ENCODE measurements at places on chromosomes 1 and 21.

DNA sequence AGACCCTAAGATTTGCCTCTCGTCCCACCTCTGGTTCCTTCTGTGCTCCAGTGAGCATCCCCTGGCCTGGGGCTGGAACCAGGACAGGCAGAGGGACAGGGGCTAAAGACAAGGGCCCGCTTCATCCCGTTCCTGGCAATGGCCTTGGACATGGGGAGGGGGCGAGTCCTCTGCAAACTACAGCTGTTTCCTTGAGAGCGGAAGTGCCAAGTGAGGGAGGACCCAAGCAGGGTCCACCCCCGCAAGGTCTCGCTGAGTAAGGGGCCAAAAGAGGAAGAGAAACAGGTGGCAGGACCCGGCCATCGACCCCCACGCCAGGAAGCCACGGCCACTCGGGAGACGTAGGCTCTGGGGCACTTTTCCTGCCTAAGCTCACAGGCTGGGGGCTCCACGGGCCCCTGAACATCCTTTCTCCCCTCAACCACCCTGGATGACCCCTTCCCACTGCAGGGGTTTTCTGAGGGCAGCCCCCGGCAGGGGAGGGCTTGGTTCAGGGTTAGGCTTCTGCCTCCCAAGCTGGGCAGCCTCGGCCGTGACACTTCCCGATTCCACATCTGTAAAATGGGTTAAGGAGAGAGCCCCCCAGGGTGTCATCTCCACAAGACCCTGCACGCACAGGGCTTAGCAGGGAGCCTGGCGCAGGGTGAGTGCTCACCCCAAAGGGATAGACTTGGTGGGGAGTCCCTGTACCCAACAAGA, 17.9 kb upstream of the PLEKHG5 start:
- DNase-seq, result no peak

GRCh38 chr1:184597650-184598357, 156.9 kb downstream of the EDEM3 start:
- DNase-seq, result no peak

DNA sequence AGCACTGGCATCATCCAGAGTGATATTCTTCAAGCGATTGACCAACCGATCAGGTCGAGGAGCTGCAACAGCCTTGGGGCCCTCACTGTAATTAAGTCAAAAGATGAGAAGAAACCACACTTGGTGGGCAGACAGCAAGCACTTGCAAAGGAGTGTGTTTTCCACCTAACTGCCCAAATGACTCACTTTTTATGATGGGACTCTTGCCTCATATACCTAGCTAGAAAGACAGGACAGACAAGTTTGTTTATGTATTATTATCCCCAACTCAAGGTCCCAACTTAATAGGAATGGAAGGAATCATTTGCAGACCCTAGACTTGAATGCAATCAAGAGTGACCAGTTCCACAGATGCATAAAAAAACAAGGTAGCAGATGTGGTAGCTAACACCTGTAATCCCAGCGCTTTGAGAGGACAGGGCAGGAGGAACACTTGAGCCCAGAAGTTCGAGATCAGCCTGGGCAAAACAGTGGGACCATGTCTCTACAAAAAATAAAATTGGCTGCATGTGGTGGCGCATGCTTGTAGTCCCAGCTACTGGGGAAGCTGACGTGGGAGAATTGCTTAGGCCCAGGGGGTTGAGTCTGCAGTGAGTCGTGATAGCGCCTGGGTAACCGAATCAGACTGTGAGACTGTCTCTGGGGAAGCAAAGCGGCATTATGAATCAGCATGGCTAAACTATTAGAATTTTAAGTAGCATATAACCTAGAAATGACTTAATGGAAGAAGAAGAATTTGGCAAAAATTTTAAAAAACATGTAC, 2.3 kb upstream of the NRAS start:
- no peak for DNase-seq

- DNase-seq, result no peak
These were observed 189.9 kb upstream of the BEND5 start for GRCh38 chr1:48966583-48966982.

DNA sequence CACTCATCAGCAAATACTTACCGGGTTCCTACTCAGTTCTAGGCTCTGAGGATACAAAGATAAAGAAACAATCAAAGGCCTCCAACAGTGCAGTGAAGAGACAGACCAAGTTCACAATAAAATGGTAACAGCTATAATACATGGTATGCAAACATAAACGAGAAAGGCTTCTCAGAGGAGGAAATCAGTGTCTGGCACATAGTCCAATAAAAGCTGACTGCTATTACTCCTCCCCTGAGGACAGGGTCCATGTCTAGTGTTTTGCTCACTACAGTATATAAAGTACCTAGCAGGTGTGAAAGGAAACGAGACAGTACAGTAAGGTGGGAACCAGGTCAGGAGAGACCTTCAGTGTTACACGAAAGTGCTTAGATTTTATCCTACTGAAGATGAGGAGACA, 4.3 kb downstream of the RBM34 start:
- DNase-seq, result no peak

DNA sequence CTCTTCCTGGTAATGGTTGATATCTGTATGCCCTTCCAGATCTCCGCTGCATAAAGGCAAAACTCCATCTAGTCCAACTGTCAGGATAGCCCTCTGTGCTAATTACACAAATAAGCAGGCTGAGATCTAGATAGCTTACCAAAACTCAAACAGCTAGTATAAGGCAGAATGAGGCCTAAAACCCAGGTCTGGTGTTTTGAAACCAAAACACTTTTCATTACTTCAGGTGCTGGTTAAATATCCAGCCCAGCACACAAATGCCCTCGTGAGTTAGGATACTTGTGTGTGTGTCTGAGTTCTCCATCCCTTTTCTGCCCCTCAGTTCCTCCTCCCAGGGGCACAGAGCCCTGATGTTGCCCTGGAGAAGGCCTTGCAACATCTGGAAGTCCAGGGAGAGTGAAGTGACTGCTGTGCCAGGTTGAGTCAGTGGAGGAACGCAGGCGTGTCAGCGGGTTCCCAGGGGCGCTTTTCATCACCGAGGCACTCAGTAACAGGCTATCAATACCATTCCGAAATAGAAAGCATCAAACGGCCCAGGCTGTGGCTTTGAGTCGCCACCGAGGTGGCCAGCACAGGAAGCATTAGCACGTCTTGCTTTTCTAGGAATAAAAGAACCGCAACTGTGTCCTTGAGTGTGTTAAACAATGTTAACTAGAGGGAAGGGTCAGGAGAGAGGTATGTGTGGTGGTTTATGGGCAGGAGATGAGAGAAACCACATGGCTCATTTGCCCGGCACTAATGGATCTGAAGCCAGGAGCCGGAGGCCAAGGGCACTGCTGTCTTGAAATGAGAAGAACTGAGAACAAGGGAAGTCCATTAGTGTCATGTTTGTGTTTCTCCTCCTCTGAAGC, 90.7 kb upstream of the WLS start:
- no peak for DNase-seq

- DNase-seq, result no peak
These were observed 164.8 kb downstream of the TNFSF18 start for GRCh38 chr1:172885971-172886370.

DNA sequence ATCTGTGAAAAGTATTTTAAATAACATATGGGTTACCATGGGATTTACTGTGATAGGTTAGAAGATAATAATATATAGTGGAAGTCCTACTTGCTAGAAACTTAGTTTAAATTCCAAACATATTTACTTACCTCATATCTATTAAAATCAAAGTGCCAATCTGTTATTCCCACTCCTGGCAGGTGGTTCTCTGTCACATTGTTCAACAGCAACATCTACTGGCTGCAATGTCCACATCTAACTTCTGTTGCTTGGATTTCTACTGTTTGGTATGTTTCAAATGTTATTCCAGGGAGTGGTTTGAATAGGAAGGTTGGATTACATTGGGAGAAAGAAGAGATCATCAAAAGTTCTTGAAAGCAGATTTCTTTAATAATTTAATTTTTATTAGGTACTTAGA, 122.5 kb upstream of the NCAM2 start:
- no peak for DNase-seq

GRCh38 chr1:174678657-174679056, 230.9 kb downstream of the GPR52 start:
- DNase-seq, result no peak

- DNase-seq, result peak; percentile 59
These were observed 85.7 kb downstream of the BRINP2 start for GRCh38 chr1:177256153-177257075.

DNA sequence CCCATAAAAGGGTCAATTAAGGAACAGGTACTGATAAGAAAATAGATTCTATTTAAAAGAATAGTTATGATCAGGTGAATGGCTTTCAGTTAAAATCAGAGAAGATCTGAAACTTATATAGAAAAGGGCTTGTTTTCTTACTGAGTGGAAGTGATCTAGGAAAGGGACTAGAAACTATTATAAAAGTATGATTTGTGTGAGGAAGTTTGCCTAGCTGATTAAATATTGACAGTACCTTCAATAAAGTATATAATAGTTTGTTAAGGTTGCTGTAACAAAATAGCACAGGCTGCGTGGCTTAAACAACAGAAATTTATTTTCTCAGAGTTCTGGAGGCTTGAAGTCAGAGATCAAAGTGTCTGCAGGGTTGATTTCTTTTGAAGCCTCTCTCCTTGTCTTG, 5.4 kb upstream of the ALG6 start:
- DNase-seq, result no peak

DNA sequence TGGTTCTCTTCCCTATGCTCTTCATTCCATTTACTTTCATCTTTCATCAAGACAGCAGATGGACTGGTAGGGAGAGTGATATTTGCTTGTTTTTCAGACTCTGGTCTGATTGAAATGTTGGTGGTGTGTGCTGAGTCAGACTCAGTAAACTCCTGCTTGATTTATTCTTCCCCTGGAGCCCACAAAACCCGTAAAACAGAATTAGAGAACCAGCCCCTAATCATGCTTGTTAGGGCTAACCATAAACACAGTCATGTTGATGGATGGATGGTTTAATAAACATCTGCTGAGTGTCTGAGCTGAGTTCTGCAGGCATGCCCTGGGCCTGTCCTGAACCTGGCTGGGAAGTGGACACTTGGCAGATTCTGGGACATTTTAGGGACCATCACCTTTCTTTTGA, 24.8 kb downstream of the NOS1AP start:
- no peak for DNase-seq

- DNase-seq, result no peak
These were observed 12.7 kb upstream of the CD101 start for GRCh38 chr1:116988908-116989307.

GRCh38 chr1:98480271-98480670, 181.2 kb upstream of the SNX7 start:
- DNase-seq, result no peak

DNA sequence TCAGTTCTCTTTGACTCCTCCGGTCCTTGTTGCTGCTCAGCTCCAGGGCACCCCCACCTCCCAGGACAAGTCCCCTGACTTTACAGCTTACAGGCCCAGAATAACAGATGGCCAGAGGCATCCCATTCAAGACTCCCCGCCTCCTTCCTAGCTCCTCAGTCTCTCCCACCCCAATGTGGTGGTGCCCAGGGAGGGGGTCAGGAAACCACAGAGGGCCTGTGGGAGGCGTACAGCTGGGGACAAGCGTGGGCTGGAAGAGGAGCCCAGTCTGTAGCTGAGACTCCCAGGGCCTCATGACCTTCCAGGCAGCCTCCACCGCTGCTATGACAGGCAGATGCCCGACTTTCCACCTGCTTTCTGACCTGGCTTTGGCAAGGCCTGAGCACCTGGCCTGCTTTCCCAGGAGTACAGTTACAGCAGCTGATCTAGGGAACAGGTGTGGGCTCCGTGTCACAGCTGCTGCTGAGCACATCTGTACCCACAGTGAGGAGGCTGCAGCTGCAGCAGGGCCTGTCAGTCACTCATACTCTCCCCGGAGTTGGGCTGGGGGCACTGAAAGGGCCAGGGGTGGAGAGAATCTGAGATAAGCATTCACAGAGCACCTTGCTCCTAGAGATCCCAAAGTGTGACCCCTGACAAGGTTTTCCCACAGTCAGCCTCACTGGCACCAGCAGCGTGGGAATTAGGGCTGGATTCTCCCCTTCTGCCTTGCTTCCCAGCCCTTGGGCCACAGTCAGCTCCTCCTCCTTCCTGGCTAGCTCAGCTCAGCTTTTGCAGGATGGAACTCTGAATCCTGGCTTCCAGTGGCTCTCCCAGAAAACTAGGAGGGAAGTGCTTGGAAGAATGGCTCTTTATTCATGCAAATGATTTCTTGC, 7.1 kb upstream of the NAV1 start:
- no peak for DNase-seq

DNA sequence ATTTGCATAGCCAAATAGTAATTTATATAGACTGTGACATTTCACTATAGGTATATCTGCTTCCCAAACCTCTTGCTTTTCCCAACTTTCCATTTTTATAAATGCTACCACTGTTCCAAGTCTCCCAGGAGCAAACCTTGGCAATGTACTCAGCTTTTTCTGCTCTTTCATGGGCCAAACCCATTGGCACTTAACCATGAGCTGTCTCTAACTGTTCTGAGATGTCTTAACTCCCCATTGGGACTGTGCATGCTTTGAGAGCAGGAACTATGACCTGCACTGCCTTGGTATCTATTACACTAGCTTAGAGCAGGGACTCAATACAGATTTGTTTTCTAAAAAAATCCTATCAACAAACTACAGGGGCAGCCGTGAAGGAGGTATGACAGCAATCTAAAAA, 22.5 kb upstream of the KHDRBS1 start:
- DNase-seq, result no peak

DNA sequence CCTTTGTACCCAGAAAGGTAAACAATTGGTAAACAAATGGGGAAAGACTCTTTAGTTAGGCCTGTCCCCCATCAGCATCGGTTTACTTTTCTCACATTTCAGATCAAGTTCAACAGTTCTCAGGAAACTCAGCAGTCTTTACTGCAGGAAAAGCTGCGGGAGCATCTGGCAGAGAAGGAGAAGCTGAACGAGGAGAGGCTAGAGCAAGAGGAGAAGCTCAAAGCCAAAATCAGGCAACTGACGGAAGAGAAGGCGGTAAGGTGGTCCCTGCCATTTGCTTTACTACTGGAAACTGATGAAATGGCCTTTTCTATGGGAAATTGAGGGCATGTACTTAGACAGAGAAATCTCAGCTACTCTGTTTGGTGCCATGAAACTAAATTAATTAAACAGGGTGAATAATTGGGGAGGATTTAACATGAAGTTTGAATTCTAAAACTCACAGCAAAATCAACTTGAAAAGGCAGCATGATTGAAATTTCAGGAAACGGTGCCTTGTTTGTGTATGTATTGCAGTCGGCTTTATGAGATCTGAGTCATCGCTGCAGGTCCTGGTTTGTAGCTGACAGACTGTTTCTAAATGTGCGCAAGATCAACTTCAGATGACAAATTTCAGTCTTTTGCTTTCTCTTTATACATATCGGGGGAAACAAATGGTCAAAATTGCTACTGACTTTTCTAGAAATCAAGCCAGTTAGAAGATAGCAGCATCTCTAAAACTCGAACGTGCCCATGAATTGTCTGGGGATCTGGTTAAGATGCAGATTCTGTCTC, 67.9 kb upstream of the EFHD2 start:
- no peak for DNase-seq

GRCh38 chr1:81330521-81330920, 470.2 kb upstream of the ADGRL2 start:
- no peak for DNase-seq

GRCh38 chr1:24440436-24440835, 24.8 kb downstream of the NIPAL3 start:
- DNase-seq, result no peak

- DNase-seq, result no peak
These were observed 400.7 kb downstream of the SMYD3 start for GRCh38 chr1:246106342-246106763.
